ENCODE measurements at places on chromosomes 13 and 19.

DNA sequence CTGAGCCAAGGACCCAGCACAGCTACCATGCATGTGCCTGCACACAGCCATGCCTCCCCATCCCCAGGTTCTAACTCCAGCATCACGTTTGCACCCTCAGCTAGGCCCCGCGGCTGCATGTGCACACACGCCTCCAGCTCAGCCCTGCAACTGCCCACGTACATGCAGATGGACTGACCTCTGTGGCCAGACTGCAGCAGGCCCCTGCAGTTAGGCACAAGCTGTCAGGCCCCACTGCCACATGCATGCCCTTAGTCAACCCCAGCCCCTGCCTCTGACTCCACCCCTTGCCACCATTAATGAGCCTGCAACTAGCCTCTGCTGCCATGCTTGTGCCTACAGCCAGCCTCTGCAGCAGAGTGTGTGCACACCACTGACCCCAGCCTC, 23.1 kb downstream of the SLC6A16 start:
- DNase-seq = no peak

DNA sequence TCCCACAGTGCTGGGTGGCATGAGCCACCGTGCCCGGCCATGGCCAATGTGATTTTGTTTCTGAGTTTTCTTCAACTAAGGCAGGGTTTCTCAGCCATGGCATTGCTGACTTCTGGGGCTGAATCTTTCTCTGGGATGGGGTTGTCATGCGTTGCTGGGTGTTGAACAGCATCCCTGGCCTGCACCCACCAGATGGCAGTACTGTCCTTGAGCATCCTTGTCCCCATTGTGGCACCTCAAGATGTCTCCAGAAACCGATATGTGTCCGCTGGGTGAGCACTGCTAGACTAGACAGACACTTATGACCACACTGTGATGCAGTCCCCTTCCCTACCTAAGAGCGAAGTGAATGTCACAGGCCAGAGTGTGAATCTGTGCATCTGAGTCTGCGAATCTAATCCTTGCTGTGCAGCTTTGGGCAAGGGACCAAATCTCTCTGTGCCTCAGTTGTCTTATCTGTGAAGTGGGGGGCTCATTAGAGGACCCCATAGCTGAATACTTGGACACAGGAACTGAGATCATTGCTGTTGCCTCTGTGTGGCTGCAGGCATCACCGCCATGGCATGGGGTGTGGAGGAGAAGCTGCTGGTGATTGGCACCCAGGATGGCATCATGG, 50.3 kb upstream of the SIN3B start:
- no peak for DNase-seq

DNA sequence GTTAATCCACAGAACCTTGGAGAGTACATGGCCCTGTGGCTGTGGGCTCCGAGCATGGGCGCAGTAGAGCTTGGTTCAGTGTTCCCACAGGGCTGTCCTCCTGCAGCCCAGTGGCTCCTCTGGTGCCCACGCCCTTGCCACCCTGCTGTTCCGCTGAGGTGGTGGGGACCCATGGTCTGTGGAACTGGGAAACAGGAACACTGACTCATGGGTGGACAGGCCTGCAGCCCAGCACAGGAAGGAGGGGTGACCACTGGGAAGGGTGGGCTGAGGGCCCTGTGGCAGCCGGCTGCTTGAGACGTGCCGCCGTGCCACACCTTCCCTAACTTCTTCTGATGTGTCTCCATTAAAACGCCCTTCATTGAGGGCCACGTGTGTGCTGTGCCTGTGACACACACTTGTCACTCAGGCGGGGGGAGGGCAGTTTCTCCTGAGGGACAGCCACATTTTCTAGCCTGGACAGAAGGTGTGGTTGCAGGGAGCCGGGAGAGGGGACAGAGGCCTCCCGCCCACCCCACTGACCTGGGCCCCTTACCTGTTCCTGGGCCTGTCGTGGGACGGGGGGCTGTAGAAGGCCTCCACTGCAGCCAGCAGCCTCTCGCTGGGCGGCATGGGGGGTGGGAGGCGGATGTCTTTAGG, 21.1 kb downstream of the CHERP start:
- DNase-seq = no peak

- peak; percentile 61 for DNase-seq
Observed at GRCh38 chr19:33310606-33311325, 8.4 kb upstream of the CEBPA start.

GRCh38 chr13:44308352-44308751, 65.3 kb upstream of the SERP2 start:
- no peak for DNase-seq

GRCh38 chr19:47241919-47242577, 11.0 kb upstream of the BBC3 start:
- no peak for DNase-seq

DNA sequence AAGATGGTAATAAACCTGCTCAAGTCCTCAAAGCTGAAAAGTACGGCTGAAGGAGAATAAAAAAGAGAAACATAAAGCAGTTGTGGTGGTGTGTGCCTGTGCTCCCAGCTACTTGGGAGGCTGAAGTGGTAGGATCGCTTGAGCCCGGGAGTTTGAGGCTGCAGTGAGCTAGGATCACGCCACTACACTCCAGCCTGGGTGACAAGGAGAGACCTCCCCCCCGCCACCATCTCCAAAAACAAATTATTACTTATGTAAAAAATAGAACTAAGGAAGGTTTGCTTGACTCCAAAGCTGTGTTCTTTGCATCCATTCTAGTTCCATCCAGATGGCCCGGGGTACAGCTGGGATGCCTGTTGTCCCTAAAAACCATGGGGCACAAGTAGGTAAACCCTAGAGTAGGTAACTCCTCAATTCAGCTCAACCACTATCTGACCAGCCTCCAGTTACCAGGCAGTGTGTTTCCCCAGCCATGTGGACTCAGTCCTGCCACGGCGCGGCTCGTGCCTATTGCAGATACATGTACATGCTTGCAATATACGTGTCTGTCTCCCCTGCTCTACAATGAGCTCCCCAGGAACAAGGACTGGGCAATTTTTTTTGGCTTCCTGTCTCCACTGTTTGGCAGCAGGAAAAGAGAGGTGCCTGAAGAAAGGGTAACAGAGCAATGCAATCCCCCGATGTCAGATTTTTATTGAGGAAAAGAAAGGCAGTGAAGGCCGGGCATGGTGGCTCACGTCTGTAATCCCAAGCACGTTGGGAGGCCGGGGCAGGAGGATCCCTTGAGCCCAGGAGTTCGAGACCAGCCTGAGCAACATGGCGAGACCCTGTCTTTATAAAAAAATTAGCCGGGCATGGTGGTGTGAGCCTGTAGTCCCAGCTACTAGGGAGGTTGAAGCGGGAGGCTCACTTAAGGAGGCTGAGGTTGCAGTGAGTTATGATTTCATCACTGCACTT, 101.3 kb downstream of the GNG7 start:
- no peak for DNase-seq
